ENCODE measurements at places on chromosomes 7 and 10.

- no peak for DNase-seq
These were observed 139.6 kb downstream of the SND1 start for GRCh38 chr7:127791446-127792189.

DNA sequence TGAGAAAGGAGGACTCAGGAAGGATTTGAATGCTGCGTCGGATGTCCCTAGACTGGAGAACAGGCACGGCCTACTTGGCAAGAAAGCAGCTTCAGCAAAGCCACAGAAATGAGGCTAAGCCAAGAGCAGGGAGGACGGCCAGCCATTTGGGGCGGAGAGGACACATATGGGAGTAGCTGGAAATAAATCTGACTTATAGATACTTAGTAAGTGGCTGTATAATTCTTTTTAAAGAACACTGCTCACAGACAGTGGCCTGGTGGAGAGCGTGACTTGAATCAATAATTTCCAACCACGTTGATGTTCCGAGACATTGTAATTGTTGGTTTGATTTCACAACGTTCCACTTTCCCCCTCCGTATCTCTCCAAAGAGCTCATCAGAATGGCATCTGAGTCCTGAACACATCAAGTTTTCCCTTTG, 67.7 kb upstream of the JCAD start:
- no peak for DNase-seq

DNA sequence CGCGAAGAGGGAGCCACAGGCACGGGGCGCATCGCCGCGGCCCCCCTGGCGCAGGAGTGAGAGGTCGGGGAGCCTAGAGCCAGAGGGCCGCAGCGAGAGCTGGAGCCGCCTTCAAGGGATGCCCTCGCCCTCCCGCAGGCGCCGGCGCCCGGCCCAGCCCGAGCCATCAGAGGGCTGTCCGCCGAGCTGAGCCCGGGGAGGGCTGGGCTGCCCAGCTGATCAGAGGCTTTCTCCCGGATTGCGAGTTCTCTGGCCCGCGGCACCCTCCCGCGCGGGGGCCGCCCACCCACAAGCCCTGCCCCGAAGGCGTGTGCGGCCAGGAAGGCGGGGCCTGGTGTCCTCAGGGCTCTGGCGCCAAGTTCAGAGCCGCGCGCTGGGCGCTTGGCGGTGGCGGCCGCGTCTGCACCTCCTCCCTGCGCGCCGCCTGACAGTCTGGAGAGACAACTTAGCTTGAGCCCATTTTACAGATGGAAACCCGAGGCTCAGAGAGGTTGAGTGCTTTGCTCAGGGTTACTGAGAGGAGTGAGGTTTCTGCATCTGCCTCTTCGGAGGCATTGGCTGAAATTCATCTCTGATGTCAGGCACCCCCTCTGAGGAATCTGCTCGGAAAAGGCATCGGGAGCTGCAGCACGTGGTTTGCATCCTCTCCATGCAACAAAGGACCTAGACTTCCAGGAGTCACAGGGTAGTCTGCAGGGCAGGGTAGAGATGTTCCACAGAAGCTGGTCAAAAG, 3.8 kb upstream of the ANTXRL start:
- DNase-seq: peak; percentile 11

DNA sequence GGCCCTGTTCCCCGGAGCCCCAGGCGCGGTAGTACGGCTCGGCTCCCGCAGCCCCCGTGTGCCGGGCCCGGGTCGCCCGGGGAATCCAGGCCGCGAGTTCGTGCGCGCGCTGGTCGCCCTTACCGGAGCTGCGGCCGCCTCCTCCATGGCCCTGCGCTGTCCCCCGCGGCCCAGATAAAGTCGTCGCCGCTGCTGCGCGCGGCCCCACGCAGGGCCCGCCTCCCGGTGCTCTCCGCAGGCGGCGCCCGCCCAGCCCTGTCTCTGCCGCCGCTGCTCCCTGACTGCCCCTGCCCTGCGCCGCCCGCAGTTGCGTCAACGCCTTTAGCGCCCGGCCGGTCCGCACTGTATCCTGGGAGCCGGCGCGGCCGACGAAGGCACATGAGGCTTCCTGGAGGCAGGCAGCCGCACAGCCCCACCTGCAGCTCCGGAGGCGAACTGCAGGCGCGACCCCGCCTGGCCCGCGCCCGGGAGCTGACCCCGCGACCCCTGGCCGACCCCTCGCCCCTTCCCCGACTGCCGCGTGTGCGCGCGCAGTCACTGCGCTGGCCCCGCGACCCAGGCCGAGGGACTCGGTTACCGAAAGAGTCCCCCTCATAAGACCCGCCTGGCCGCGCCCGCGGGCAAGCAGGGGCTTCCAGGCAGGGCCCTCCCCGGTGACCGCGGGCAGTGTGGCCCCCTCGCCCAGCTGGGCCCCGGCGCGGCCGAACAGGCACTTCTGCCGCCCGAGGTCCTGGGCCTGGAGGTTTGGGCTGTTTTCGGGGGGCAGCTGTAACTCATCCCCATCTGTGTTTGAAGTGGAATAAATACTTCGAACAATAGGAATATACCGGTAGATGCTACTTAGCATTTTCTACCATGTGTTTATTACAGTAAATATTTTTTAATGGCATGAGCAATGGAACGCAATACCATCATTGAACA, 127.1 kb upstream of the ZNF746 start:
- DNase-seq: peak; percentile 66

- no peak for DNase-seq
These were observed 1.5 kb downstream of the PKD1L1 start for GRCh38 chr7:47946581-47947354.

Data from renal cortical epithelial cell (primary cell).